Fibroblast of villous mesenchyme (primary cell): ENCODE measurements at places on chromosomes 1 and 21. TPM values are rescaled to one million over a fixed set of nuclear protein-coding genes. Genes with fewer than 3 reads are reported as not detected.
A peak's percentile ranks its signal among the peaks of the same experiment; 100 is the strongest.

DNA sequence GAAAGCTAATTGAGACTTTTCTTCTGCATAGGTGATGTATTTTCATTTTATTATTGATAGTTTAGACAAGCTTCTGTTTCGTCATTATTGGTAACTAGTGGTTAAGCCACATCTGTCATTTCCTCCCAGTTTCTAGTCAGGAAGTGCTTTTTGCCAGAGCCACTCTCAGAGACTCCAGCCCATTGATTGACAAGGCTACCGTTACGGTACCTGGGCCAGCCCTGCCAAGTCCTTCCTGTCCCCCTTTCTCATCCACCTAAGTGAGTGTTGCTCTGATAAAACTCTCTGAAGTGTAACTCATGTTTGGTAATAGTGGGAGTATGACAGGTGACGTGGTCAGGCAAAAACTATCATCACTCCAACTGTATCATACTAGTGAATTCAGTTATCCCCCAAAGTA, 29.6 kb upstream of the AGL start:
- no peak for DNase-seq

GRCh38 chr1:200866116-200866515, 6.7 kb upstream of the GPR25 start:
- no peak for DNase-seq

OR2W3 gene
- total RNA-seq, result 0.86 and 0.97 TPM in 2 replicates

PRRX1 gene
- total RNA-seq, result 174 and 203 TPM in 2 replicates

- DNase-seq, result no peak
These were observed 12.6 kb downstream of the LRRC8D start for GRCh38 chr1:89833183-89834082.

GRCh38 chr1:231512147-231512698, 16.2 kb upstream of the TSNAX start:
- DNase-seq, result peak; percentile 49

- no peak for DNase-seq
These were observed 31.3 kb downstream of the MAST2 start for GRCh38 chr1:45834689-45835088.

- DNase-seq, result no peak
These were observed 8.6 kb upstream of the EEIG2 start for GRCh38 chr1:108551137-108551862.

CHIA gene
- not detected in 2 replicates for total RNA-seq

GORAB gene
- 10.6 and 18.1 TPM in 2 replicates for total RNA-seq

TMCO4 gene
- total RNA-seq, result 20.7 and 20.9 TPM in 2 replicates

ATAD3C gene
- total RNA-seq, result under 0.01 and 0.32 TPM in 2 replicates

GRCh38 chr1:112515311-112516009, 6.7 kb downstream of the WNT2B start:
- DNase-seq, result peak; percentile 61

DNA sequence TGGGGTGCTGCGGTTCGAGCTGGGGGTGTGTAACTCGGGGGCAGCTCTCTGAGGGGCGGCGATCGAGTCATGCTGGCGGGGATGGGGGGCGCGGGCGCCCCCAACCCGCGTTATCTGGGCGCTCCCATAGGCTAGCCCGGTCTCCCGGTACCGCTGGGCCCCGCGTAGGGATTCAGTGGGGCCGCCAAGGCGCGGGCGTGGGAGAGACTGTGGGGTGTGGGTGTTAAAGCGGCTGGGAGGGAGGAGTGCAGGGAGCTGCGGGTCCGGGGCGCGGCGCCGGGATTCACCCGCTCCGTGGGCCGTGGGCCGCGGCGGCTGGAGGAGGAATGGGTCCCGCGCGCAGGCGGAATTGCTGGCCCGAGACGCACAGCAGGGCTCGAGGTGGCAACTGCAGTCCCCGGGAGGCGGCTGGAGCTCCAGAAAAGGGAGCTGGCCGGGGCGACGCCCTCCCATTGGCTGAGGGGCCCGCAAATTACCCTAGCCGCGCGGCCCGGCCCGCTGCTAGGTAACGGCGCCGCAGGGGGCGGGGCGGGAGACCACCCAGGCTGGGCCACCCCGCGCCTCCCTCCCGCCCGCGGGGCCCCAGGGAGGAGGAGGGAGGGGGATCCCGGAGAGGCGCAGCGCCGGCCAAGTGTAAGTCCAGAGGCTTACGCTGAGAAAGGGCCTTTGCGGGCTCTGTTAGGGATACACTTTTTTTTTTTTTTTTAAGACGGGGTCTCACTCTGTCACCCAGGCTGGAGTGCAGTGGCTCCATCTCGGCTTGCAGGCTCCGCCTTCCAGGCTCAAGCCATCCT, at the start of gene PTCH2:
Gene PTCH2 (minus strand): TSS at position 392 of the 794 bp plus-strand sequence. CDS start 321 bp downstream, at position 71.
- peak; percentile 85 for DNase-seq

- no peak for DNase-seq
These were observed 22.3 kb downstream of the MECR start for GRCh38 chr1:29208442-29208841.

DNA sequence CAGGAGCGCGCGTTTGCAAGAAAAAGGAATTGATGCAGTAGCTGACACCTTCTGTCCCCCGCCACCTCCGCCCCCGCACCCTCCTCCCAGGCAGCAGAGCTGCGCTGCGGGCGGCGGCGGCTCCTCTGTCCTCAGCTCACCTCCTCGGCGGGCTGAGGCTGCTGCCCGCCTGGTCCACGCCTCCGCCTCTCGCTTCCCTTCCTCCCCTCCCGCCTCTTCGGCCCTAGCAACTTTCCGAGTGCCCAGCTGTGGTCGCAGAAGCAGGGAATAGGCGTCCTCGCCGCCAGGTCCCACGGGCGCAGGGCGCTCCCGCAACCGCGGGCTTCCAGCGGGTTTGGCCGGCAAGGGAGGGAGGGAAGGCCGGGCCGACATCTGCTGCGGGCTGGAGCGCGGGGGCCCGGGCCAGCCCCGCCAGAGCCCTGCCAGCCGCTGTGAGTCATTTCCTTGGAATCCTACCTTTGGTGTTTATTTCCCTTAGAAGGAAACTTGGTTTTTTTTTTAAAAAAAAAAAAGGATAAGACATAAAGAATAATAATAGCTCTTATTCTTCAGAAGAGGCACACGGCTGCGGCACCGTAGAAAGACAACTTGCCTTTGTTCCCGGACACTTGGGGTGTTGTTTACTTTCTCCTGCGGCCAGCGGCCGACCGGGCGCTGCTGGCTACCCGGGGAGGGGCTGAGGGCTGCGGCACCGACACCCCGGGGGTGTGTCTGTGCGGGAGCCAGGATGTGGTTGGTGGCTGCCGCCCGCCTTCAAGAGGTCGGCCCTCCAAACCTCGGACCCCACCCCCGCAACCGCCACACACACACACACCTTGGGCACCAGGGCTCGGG, 1.1 kb downstream of the SERTAD4 start:
- DNase-seq, result peak; percentile 44

GRCh38 chr1:13965770-13966398, 265.9 kb downstream of the PRDM2 start:
- peak; percentile 44 for DNase-seq

- DNase-seq, result no peak
These were observed 909.8 kb downstream of the BRINP3 start for GRCh38 chr1:189567890-189568289.

DNA sequence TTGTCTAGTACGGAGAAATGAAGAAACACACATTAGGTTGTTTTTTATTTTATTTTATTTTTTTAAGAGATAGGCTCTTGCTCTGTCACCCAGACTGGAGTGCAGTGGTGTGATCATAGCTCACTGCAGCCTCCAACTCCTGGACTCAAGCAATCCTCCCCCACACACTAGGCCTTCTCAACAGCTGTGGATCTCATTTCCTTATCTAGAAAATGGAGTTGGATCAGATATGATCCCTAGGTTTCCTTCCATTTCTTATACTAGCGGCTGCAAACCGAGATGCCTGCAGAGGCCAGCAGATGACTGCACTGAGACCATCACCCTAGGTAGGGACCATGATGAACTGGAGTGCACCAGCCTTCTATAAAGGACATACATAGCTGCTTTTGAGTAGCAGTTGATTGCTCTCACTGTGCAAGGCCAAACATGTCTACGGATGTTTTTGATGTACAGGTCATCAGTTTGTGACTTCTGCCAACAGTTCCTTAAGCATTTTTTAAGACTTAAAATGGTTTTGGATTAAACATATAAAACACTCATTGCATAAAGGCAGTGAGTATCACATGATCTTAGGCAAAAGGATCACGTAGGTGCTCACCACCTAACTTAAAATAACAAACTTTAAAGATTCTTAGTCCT, 11.4 kb upstream of the KLHL12 start:
- no peak for DNase-seq

GRCh38 chr1:101131239-101131843, 105.5 kb upstream of the S1PR1 start:
- DNase-seq, result no peak

UTS2 gene
- total RNA-seq, result not detected in 2 replicates

SPATA46 gene
- total RNA-seq, result not detected in 2 replicates

DNA sequence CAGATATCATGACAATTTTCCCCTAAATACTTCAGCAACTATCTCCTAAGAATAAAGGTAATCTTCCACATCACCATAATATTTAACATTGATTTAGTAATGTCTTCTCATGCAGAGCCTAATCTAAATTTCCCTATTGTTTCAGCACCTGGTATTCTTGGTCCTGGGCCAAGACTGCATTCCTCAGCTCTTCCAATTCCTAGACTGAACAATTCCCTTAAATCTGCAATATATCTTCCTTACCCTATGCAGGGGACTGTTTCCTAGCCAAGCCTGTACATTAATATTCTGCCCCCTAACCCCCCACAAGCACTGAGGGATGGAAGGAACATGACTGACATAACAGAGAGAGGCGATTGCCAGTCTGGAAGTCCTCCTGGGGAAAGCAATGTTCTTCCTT, 28.7 kb upstream of the DISP1 start:
- DNase-seq, result no peak

GRCh38 chr1:211734791-211735190, 59.4 kb upstream of the NEK2 start:
- no peak for DNase-seq

GRCh38 chr1:156726549-156727226, 1.6 kb upstream of the METTL25B start:
- peak; percentile 75 for DNase-seq

DNA sequence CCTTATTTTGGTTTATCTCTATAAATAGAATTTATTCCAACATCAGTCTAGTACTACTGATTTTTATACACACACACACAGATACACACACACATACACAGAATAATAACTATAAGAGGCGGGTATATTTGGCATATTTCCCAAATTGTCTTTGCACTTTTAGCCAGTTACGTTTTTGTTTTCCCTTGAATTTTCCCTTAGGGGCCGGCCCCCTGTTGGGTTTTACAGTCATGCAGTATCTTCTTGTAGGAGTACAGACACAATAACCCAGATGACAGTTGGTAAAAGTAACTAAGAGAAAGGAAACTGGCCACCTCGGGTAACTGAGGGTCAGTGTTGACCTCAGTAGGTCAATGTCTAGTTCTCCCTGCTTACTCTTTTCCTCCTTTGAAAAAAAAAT, 50.9 kb downstream of the DISP1 start:
- no peak for DNase-seq

PGLYRP4 gene
- not detected in 2 replicates for total RNA-seq

URB1 gene
- total RNA-seq, result 17.4 and 37.1 TPM in 2 replicates

DNA sequence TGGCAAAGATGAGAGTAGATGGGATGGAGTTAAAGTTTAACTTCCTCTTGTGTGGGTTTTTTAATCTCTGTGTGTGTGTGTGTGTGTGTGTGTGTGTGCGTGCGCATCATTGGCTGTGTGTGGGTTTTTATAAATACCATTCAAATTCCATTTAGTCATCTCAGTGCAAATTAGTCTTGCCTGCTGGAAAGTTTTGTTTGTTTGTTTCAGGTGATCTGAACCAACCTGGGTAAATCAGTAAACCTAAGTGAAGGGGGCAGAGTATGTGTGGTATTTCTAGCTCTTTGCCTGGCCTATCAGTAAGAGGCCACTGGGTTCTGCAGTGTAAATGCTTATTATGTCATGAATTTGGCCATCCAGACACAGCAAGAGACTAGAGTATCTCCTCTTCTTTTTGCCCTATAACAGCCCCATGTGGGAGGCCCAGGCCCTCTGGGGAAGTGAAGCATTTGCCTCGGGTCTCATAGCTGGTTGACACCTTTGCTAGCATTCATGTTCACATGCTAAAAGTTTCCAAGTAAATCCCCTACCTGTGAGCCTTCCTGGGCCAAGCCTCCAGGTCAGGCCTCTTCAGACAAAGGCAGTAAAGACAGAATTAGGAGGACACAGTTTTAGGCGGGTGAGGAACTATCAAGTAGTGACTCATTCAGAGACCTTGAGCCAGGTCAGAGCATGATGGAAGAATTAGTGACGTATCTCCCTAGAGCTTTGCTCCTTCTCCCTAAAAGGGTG, 14.7 kb downstream of the INTS3 start:
- peak; percentile 50 for DNase-seq

JAM2 gene
- total RNA-seq, result under 0.01 and 1.7 TPM in 2 replicates
